Activated naive CD8-positive, alpha-beta T cell treated with anti-CD3 and anti-CD28 coated beads, Interleukin-2, amount 10 ng/mL, durations not matched to agents 7 days and 5 days (primary cell): ENCODE measurements at places on chromosomes 2 and 18. TPM values are rescaled to one million over a fixed set of nuclear protein-coding genes. Genes with fewer than 3 reads are reported as not detected.

ALK gene
- total RNA-seq, result not detected

AQP12A gene
- total RNA-seq, result not detected

MRPL30 gene
- total RNA-seq, result 26.5 TPM

LYPD1 gene
- not detected for total RNA-seq

SLC19A3 gene
- not detected for total RNA-seq

EVA1A gene
- not detected for total RNA-seq
